ENCODE measurements at places on chromosomes 1 and 21.

GRCh38 chr1:154622503-154623039 is 14.6 kb upstream of the ADAR start:
- DNase-seq, result no peak

GRCh38 chr1:1198423-1199140 is 7.8 kb downstream of the TNFRSF18 start:
- no peak for DNase-seq

DNA sequence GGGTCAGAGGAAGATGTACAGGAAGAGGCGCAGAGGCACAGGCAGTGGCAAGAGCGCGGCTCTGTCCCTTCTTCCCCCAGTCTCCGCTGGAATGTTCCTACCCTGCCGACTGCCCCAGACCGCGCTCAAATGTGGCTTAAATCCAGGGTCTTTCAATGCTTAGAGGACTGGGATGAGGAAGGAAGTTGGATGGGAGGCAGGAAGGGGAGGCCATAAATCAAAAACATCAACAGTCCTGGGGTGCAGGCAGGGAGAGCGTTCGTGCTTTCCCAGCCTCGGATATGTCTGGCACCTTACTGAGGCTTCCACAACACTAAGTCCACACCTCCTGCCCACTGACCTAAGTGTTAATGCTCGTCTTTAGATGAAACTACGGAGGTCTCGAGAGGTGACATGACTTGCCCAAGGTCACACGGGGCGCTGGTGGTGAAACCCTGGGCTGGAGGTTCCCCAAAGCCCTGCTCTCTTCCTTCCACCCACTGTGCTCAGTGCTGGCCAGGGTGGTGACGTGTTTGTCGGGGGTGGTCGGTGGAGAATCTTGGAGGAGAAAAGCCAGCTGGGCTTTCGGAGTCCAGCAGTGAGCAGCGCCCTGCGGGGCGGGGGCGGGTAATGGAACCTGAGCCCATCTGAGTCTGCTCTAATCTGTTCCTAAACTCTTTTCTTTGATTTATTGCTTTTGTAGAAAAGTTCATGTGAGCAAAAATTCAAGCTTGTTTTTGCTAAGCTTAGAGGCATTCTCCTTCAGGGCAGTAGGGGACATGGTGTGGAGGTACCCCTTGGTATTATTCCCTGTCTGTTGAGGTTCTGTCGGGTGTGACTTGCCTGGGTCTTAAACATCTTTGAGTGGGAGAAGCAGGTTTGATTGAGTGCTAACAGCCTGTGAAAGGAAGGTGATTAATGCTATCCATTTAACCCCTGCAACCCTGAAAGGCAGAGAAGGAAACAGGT is 708 bp downstream of the CDA start:
- no peak for DNase-seq

DNA sequence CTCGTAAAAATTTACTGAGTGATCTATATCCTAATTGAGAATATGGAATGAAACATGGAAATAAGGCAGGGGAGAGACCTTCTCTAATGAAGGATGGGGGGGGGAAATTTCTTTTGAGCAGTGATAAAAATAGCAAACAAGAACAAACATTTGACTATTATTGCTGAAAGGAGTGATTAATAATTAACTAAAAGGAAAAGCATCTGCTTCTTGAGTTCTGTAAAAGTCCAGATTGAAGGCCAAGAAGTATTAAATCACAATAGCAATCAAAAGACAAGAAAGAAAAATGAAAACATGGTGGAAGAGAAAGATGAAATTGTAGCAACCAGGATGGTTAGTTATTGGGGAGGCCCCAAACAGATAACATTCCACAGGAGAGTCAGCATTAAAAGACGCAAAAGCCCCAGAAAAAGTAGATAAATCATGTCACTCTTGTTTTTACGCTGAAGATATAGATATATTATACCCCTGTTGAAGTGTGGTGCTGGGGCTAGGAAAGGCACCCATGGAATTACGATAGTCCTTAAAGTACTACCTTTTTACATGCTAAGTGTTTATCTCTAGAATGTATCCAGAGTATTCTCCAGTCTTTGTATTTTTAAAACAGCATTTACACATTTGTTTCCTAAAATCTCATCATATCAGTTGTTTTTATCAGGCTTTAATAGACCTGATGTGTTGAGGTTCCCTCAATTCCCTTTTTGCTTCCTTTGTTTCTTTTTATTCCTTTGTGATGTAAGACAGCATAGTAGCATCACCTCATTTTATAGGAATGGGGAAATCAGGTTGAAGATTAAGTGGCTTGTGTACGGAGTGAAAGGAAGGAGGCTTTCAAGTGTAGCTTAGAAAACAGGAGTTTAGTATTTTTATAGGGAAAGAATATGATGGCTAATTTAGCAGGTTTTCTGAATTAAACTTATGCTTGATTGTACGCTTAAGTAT is 28.9 kb downstream of the DISP1 start:
- DNase-seq, result no peak

DNA sequence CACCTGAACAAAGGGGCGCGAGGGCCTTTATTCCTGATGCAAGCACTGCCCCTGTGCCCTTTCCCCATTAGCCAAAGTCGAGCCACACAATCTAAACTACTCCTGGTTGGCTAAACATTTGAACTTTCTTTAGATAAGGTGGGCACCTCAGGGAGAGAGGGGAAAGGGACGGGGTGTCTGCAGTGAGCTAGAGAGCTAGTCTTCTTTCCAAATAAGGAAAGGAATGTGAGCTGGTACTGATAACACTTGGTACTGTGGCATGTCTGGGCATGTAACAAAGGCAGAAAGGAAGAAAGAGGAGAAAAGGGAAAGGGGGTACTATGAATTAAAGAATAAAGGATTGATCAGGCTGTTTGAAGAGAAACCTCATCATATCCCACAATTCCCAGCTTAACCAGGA is 62.8 kb downstream of the OVGP1 start:
- no peak for DNase-seq

DNA sequence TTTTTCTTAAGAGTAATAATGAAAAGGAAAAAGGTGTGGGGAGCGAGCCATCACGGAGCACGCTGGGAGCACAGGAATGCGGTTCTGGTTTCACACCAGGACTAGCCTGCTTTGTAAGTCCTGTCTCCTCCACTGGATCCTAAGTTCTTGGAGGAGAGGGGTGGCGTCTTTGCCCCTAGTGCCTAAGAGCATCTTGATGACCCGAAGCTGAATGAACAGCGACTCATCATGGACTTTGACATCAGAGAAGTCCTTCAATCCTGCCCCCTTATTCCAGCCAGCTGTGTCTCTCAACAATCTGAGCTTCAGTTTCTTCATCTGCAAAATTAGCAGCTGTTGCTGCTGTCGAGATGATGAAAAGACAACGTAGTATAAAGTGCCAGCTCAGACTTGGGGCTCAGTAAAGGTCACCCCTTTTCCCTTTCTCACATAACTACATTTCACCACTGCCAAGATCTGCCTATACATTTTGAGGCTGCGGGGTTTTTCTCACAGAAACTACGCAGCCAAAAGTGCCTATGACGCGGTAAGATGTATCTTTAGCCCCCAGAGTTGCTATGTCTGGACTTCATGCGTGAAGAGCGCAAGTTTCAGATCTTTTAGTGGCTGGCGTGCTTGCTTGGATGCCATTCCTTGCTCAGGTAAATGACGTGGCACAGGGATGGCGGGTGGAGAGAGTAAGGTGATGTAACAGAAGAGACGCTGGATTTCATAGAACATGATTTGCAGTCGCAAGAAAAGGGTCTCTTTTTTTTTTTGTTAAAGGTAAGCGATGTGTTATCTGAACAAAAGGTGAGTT is 4.9 kb upstream of the PRDM2 start:
- DNase-seq, result no peak

GRCh38 chr1:67792103-67792502 is 41.2 kb downstream of the GNG12 start:
- DNase-seq, result no peak

DNA sequence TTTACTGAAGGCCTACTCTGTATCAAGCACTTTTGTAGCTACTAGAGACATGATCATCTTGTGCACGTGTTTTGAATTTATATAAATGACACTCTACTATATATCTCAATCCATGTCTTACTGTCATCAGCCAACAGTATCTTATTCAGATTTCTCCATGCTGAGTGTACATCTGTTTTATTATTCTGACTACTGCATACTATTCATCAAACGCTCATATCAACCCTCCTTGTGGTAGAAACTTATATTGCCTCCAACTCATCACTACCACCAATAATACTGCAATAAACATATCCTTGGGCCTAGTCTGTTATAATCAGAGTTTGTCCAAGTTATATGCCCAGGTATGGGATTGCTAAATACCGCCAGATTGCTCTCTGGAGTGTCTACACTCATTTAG is 81.6 kb upstream of the IRF2BP2 start:
- no peak for DNase-seq

- no peak for DNase-seq
Observed at GRCh38 chr1:110482662-110483307, 31.8 kb downstream of the PROK1 start.

DNA sequence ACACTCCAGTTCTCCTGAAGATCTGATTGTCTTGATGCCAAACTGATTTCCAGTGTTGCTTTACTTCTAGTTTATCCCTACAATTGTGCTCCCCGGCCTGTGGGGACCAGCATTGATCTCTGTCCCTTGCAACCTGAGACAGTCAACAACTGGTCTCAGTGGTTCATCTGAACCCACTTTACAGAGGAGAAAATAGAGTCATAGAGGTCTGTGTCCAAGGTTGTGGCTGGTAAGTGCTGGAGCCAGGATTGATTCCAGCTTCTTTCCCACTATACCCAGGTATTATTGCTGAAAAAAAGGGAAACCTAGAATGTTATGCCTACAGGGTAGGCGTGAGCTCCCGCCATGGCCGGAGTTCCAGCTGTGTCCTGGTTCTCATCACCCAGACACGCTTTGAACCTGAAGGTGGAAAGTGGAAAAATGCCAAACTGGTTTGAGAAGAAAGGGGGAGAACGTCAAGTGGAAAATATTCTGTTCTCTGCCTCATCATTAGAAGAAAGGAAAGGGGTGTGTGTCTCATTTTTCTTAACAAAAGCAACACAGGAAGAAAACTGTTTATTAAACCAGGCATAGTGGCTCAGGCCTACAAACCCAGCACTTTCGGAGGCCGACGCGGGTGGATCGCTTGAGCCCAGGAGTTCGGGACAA is 60.7 kb upstream of the ITPKB start:
- no peak for DNase-seq

DNA sequence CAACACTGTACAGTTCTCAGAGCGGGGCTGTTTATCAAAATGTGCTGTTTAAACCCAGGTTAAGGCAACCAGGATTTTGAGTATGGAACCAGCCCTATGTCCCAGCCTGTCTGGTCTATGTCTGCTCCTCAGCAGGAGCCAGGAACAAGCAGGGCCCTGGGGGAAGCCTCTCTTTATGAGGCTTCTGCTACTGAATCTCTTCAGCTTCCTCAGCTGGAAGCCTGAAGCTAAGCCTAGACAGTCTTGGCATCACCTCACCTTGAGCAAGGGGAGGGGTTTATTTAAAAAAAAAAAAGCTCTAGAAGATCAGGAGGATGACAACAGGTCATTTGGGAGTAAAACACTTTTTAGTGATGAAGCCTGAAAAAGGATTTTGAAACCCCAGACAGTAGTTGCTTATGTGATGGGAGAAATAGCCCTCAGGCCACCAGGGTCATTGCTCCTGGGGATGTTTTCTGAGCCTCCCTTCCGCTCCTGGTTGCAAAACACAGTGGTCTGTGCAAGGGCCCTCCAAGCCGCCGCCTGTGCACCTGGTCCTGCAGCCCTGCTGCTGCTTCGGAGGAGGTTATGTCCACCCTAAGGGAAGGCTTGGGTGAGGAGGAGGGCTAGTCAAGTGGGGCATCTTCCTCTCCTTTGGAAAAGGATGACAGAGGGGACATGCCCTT is 21.8 kb upstream of the GRHL3 start:
- no peak for DNase-seq

GRCh38 chr21:17460094-17460493 is 52.7 kb upstream of the CXADR start:
- DNase-seq, result no peak

- DNase-seq, result no peak
Observed at GRCh38 chr1:112517231-112517630, 8.5 kb downstream of the WNT2B start.

- DNase-seq, result no peak
Observed at GRCh38 chr1:94884507-94884906, 42.4 kb downstream of the CNN3 start.

DNA sequence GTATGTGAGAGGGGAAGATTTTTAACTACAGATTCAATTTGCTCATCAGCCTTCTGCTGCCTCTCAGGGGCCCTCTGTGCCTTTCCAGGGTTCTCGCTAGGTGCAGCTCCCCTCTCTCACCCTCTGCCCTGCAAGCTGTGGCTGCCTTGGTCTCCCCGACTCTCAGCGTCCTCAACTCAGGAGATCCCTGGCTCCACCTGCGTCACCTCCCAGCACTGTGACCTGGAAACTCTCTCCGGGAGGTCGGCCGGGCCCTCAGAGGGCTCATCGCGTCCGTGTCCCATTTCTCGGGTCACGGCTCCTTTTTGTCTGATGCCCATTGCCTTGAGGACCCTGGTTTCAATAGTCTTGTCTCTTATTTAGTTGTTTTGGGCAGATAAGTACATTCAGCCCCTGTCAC is 63.5 kb upstream of the ADARB1 start:
- no peak for DNase-seq

DNA sequence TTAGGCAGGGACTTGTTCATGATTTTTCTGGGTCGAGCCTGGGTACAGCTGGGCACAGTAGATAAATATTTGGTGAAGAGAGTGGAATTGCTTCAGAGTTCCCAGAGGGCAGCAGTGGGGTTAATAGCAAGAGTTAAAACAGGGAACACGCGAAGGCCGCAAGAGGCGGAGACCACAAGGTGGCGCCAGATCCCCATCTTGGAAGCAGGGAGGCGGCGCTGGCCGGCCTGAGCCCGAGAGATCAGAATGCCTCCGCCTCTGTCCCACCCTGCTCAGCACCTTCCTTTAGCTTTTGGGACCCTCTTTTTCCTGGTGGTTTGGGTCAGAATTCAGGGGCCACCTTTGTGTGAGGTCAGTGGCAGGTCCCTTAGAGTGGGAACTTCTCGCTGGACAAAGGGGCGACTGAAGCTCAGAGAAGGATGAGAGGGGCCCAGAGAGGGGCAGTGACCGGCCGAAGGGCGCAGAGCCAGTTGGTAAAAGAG is 6.5 kb upstream of the PADI2 start:
- peak; percentile 75 for DNase-seq

DNA sequence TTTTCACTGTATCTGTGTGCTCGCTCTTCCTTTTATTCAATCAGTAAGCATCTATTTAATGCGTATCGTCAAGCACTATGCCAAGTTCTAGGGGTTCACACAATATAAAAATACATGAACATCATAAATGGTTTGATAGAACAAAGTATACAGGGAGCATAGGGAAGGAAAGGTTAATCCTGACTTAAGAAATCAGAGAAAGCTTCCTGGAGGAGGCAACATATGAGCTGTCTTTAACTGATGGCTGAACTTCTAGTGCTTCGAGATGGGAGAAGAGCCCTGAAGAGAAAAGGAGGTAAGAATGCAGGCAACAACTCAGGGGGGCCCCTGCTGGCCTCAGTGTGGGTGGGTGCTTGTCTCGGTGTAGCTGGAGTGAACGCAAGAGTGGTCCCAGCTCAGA is 63.6 kb upstream of the GALNT2 start:
- no peak for DNase-seq

GRCh38 chr1:27689423-27690173 is 17.6 kb upstream of the IFI6 start:
- no peak for DNase-seq

Data from NCI-H510A treated with DMSO at 0.1 percent for 48 hours (cell line).